Hematopoietic multipotent progenitor cell (in vitro differentiated cells): ENCODE measurements at places on chromosomes 13 and 19. TPM values are rescaled to one million over a fixed set of nuclear protein-coding genes. Genes with fewer than 3 reads are reported as not detected.

DNA sequence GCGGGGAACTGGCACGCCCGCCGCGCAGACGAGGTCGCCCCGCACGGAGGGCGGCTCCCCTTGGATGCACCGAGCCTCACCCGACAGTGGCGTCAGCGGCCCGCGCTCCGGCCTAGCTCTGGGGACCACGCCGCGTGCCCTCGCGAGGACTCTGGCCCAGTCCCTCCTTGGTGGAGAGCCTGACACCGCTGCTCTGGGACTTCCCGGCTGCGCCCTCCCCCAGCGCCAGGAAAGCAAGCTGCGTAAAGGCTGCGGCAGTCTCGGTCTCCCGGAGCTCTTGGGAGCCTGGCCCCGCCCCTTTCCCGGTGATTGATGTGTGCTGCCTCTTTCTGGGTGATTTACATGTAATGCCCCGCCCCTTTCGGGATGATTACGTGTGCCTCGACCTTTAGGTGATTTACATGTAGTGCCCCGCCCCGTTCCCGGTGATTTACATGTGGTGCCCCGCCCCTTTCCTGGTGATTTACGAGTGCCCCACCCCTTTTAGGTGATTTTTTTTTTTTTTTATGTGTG, at the start of gene LENG9:
Gene LENG9, minus strand, starts transcription at position 248 of the 513 bp plus-strand sequence. CDS start 252 bp downstream, outside the sequence.
- peak; percentile 99 for DNase-seq

- DNase-seq = no peak
Measured at GRCh38 chr13:27372896-27373295, 51.5 kb upstream of the GTF3A start.

Gene CRX
- not detected for total RNA-seq

GRCh38 chr13:45882626-45883025, 31.1 kb upstream of the SIAH3 start:
- no peak for DNase-seq

DNA sequence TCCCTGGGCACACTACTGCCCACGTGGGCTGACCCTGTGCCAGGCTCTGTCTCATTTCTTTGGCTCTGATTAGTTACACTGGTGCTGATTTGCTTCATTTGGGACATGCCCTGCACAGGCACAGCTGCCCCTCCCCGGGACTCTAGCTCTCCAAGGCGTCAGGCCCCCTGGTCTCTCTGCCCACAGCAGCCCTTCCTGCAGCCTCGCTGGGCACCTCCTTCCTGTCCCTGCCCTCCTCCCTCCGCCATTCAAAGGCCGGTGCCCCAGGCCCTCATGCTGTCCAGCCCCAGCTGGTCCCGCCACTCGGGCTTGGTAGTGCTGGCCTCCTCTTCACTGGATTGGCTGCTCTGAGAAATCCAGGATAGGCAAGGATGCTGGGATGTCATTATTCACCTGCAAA, 73.1 kb downstream of the ERICH6B start:
- DNase-seq = no peak

GRCh38 chr13:104823071-104823470, 1712.4 kb downstream of the EFNB2 start:
- no peak for DNase-seq

GRCh38 chr19:3691372-3691716, 8.9 kb downstream of the PIP5K1C start:
- no peak for DNase-seq

- DNase-seq = peak; percentile 69
Measured at GRCh38 chr19:4609878-4610511, 29.3 kb upstream of the TNFAIP8L1 start.

Gene IL17D
- total RNA-seq = 1.9 TPM

DNA sequence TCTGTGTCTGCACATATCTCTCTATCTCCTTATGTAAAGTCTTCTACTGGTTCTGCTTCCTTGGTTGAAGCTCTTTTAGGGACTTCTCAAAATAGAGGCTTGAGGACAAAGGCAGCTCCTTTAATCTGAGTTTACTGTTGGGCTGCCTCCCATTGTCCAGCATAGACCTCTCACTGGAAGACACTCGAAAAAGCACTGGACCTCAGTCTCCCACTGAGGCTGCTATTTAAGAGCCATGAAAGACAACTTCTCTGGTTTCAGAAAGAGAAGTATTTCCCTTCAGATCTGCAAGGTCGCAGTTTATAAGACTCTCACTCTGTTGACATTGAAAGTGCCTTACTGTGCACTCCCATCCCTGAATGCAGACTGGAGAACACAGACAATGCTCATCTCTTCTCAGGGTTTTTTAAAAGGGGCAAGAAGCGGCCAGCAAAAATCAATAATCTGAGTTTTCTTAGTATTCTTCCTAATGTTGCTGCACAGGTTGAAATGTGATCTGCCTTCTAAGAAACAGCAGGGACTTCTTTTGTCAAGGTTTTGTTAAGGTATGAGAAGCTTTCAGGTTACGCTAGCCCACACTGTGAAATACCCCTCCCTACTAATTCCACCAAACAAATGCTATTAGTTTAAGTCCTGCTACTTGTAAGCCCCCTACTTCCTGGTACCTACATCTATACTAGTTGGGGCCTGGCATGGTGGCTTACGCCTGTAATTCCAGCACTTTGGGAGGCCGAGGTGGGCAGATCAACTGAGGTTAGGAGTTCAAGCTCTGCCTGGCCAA, 450.0 kb upstream of the SLC10A2 start:
- DNase-seq = no peak

Gene UGGT2
- total RNA-seq = 6.5 TPM

- DNase-seq = no peak
Measured at GRCh38 chr13:44371421-44371820, 2.2 kb upstream of the SERP2 start.

DNA sequence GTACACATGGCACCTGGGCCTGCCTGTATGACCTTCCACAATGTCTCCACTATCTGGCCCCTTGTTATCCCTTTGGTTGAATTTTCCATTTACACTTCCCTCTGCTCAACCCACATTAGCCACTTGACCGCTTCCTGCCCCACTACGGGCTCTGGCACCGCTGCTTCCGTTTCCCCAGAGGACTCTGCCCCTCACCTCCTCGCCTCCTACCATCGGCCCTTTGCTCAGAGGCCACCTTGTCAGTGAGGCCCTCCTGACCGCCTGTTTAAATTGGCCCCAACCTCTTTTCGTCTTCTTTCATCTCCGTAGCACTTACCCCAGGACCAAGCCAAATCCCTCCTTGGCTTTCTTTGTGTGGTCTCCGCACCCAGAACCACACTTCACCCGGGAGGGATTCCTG, 47.4 kb downstream of the SOX1 start:
- no peak for DNase-seq

Gene B3GNT8
- total RNA-seq = 18.0 TPM

Gene ZNF681
- total RNA-seq = 2.2 TPM

- no peak for DNase-seq
Measured at GRCh38 chr19:7590256-7590655, 5.4 kb upstream of the CAMSAP3 start.

- no peak for DNase-seq
Measured at GRCh38 chr19:55013596-55013995, 24.5 kb downstream of the GP6 start.

Gene CD22
- total RNA-seq = 11.0 TPM

DNA sequence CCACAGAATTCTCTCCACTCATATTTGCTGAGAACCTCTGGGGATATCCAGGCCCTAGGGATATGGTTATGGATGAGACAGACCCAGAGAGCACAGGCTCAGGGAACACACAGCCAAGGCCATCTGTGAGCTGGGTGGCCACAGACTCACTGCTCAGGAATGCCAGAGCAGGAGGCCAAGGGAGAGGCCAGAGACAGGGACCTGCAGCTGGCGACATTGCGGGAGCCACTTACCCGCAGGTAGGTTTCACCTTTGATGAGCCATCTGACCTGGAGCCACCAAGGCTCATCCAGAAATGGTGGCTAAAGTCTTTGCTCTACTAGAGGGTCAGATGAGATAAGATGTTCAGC, 29.4 kb downstream of the CCNE1 start:
- DNase-seq = no peak

Gene MRPL4
- 90.5 TPM for total RNA-seq

DNA sequence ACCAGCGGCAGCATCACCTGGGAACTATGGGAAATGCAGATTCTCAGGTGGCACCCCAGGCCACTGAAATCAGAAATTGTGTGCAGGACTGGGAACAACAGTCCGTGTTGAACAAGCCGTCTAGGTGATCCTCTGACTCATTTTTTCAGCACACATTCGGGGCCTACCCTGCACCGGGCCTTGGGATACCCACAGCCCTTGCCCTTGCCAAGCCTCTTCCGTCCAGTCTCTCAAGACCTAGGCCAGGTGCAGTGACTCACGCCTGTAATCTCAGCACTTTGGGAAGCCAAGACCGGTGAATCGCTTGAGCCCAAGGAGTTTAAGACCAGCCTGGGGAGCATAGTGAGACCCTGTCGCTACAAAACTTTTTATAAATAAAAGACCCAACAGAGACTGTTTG, 18.3 kb downstream of the TGFB1 start:
- no peak for DNase-seq

- no peak for DNase-seq
Measured at GRCh38 chr19:53659292-53659691, 27.5 kb downstream of the DPRX start.

DNA sequence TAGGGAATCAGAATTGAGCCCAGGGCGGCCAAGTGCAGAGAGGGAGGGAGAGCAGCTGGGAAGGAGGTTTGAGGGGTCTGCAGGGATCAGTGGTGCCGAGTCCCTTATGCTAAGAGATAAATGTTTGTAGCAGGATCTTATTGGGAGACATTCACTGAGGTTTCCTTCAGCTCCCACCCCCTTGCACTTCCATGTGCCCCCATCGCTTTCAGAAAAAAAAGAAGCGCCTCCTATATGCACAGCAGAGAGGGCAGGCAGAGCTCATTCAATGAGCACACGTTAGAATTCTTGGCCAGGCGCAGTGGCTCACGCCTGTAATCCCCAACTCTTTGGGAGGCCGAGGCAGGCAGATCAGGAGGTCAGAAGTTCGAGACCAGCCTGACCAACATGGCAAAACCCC, 28.0 kb downstream of the CYP4F2 start:
- DNase-seq = no peak

GRCh38 chr19:13841962-13842290, 35.0 kb upstream of the NANOS3 start:
- DNase-seq = no peak

DNA sequence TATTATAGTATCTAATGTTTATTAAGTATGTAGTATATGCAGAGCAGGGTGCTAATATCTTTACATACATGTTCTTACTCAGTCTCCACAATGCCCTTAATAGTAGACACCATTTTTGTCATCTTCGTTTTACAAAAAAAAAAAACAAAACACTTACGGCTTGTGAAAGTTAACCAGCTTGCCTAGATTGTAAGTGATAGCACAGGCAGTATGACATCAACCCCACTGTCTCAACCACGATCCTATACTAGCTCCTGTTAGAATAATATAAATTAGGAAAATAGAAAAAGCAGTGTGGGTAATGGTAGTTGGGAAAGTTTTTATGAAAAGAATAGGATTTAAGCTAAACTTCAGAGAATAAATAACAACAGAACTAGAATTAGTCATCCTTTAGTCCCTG, 34.3 kb downstream of the MICU2 start:
- DNase-seq = no peak

Gene OR10H4
- total RNA-seq = not detected

DNA sequence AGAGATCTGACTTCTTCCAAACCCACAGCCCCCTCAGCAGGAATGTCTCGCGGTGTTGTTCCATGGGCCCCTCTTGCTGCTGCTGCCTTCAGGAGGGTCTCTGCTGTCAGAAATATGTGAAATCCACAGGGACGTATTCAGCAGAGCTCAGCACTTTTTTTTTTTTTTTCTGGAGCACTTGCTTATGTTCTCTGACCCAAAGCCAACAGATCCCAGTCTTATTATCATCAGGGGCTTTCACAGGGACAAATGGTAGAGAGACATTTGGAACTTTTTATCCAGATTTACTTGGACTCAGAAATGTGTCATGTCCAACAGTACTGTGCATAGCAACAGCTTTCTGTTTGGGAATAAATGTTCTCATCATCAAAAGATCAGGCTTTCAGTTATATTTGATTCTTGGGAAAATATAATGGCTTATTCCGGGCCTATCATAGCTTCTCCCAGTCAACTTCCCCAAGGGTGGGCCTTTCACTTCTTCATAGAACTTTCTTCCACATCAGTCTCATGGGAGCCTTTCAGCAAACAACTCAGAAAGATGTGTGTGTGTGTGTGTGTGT, 332.7 kb downstream of the ZNF536 start:
- no peak for DNase-seq

GRCh38 chr13:103324641-103325040, 258.4 kb upstream of the SLC10A2 start:
- no peak for DNase-seq

DNA sequence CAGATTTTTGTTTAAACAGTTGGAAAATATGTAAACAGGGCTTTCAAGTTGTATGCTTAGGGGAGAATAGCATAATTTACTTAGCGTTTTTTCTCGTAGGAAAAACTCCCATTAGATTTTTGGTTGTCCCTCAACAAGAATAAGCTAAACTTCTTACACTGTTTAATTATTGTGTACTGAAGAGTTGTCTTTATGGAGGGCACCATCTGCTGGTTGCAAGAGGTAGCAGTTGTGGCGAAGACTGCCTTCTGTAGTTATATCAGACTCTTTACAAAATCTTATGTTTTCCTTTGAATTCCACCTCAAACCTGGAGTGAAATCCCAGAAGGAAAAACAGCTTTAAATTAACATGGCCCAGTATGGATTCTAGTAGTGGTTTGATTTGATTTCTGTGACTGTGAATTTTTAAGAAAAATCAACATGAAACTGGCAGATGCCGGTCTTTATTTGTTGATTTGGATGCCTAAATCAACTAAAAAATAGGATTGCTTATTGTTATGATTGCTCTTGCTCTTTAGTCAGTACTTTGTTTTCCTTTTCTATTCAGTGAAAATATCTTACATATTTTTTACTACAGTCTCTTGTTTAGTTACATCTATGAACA, 53.4 kb downstream of the PDS5B start:
- DNase-seq = peak; percentile 77

- peak; percentile 46 for DNase-seq
Measured at GRCh38 chr13:34155931-34156607, 338.1 kb downstream of the RFC3 start.

Gene LYL1
- total RNA-seq = 305 TPM

Gene CLN5
- 14.3 TPM for total RNA-seq

- DNase-seq = no peak
Measured at GRCh38 chr13:49140910-49141611, 79.1 kb upstream of the MLNR start.

- DNase-seq = no peak
Measured at GRCh38 chr13:111204438-111205177, 89.5 kb downstream of the ARHGEF7 start.

- no peak for DNase-seq
Measured at GRCh38 chr13:50914848-50915247, 5.3 kb downstream of the RNASEH2B start.

- no peak for DNase-seq
Measured at GRCh38 chr19:2815923-2816322, 3.7 kb upstream of the ZNF554 start.

DNA sequence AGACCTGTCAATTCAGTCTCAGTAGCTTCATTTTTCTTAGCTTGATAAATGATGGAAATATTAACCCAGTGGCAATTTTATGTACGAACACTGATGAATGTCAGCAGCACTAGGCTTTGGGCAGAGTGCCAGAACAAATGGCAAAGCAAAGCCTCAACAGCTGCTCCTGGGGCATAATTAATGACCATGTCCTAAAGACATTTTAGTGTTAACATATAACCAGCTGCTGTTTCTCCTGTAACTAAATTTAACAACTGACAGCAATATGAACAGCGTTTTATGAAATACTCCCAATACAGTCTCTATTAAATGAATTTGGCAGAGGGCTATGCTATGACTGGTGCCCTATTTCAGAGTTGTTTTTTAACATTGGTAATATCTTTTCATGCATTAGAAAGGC, 47.1 kb downstream of the ZNF568 start:
- no peak for DNase-seq

Gene ATP5F1D
- total RNA-seq = 52.2 TPM

Gene NAPSA
- total RNA-seq = 0.27 TPM

Gene TMEM190
- total RNA-seq = not detected
